ENCODE measurements at places on chromosomes 12 and 14. TPM values are rescaled to one million over a fixed set of nuclear protein-coding genes. Genes with fewer than 3 reads are reported as not detected.

NTS gene
- polyA plus RNA-seq = not detected

- DNase-seq = no peak
Observed at GRCh38 chr14:74865156-74865555, 10.8 kb downstream of the PROX2 start.

DNA sequence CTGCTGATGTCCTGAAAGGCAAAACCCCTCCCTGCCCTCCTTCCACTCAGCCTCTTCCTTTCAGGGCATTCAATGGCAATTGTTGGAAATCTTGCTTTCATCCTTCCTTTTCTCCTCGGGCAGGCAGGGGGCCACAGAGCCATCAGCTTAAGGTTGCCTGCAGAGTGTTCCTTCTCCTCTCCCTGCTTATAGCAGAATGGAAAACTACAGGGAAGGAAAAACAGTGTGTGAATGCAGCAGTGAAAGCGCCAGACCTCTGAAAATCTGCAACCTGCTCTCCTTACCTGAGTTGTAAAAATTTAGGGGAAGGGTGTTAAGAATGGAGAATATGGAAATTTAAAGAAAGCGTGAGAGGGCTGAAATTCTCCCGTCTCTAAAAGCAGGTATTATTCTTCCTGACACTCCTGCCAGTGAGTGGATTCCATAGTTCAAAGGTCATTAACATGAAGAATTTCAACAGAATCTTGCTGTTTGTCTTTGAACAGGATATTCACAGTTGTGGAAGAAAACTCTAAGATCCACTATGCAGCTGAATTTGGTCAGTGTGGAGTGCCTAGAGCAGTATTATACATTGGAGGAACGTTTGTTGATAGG, 348.8 kb downstream of the KCNH5 start:
- DNase-seq = no peak

GRCh38 chr12:117521346-117521745, 159.9 kb upstream of the NOS1 start:
- no peak for DNase-seq

DNA sequence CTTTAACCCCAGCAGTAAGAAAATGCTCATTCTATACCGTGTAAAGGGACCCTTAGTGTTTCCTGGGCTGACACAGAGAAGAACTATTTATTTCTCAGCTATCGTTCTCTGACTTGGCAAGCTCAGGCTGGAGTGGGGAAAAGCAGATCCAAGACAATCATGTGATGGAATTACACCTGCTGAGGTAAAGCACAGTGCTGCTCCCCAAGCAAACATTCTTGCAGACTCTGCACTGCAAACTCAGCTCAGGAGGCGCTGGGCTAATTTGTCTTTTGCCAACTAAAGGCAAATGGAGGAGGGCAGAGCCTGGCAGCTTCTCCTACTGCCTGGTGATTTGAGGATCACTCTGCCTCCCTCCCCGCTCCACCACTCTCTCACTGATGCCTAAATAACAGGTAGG, 57.8 kb upstream of the FUT8 start:
- no peak for DNase-seq

DNA sequence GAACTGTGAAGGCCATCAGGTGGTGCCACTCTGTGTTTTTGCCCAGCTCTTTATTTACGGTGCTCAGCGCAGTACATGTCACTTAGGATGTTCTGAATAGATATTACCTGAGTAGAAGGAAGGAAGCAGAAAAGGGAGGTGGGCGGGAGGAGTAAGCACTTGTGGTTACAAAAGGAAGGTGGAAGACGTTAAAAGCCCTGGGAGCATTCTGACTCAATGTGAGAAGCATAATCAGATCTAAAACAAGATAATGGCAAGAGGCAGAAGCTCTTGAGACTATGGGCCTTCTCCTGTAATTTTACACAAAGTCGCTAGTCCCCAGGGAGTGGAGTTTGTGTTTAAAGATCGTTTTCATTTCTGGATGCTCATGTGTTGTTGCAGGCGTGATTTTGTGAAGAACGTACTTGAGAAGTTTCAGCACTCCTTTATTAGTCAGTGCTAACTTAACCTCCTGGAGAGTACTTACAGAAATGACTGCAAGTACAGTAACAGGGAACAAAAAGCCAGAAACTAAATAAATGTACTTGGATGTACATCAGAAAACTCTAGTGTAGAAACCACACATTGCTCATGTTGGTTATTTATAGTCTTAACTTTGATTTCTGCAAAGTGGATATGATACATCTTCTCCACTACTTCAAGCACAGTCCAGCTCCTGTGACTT, 1523.5 kb downstream of the AACS start:
- DNase-seq = no peak

DNA sequence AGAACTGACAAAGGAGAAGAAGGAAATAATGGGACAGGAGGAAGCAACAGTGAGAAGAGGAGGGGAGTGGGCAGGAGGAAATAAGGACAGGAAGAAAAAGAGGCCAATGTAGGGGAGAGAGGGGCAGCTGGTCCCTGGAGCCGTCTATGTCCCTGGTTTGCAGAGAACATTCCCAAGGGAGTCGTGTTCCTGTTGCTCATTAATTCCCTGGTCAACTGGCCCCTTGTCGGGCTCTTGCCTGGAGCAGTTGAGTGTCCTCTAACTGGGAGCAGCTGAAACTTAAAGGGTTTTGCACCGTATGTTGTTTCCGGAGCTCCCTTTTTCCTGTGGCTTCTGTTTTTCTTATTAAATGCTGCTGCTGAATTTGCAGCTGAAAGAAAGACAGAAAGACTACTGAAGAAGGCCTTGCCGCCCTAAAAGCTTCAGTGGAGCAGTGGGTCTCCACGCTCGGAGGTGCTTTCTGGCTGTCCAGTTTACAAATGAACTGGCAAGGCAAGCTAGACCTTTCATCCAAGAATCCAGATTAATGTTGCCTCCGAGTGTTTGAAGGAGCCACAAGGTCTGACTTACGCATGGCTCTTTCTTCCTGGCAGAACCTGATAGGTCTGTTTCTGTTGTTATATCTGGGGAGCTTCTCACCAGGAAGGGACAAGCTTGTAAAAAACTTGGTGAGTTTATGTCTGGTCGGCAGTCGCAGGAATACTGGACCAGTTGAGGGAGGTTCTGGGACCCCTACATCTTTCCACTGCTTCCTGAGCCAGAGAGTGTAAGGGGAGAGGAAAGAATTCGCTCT, 146.2 kb upstream of the RFLNA start:
- DNase-seq = no peak

DNA sequence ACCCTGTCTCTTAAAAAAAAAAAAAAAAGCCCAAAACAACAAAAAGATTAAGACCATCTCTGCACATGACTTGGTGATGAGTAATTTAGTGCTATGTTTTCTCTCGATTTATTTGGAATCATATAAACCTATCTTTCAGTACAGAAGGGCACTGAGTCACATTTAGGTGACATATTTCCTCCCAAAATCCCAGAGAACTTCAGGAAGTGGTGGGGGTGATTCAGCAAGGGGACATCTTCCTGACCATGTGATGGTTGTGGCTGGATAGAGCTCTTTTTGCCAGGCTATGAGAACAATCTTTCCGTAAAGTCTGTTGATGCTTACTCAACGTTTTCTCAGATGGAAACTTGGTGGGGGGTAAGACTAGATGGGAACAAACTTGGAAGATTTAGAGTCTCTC, 50.0 kb downstream of the PPFIBP1 start:
- DNase-seq = no peak

SLC6A12 gene
- polyA plus RNA-seq = not detected

CLEC6A gene
- not detected for polyA plus RNA-seq

- no peak for DNase-seq
Observed at GRCh38 chr12:122738571-122738970, 7.9 kb upstream of the HCAR1 start.

DNA sequence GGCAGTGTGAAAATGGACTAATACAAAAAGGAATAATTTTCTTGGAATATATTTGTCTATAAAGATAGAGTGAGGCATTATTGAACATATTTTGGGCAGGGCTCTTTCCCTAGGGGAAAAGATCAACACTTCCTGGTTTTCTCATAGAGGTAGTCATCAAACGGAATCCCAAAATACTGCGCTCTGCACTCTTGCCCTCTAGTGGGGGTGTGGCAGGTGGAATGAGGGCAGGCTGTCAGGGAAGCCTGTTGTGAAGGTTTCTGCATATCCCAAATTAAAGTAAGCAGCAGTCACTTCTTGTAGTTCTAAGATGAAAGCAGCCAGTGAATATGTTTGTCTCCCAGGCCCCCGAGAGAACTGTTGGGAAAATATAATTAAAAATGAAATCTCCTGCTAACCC, 666.8 kb upstream of the TMEM132C start:
- no peak for DNase-seq

RTL1 gene
- polyA plus RNA-seq = not detected

GRCh38 chr12:6921996-6922946, 5.5 kb upstream of the ATN1 start:
- DNase-seq = no peak

DNA sequence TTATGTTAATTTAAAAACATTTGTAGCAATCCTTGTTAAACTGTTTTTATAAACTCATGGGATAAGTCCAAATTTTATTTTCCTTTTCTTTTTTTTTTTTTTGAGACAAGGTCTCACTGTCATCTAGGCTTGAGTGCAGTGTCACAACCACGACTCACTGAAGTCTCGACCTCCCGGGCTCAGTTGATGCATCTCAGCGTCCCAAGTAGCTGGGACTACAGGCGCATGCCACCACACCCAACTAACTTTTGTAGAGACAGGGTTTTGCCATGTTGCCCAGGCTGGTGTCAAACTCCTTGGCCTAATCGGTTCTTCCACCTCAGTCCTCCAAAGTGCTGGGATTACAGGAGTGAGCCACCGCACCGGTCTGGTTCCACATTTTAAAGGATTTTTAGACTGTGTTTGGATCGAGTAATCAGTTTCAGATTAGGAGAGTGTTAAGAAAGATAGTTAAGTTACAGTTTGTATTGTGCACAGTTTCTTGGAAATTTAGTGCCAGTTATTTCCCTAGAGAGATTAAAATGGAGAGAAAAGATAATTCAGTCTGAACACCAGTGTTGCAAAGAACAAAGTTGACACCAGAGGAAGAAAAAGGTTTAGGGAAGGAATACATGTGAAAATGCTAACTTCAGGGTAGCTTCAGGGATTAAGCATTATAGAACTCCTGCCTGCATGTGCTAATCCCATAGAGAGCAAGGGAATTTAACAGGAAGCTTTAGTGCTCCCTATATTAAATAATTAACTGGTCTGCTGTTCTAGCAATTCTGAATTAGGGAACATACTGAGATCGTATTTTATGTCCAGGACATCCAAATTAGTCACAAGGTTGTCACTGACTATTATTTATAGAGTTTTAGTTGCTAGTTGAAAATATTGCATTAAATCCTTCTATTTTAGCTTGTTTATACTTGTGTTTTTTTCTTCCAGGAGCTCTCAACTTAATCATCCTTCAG, 10.1 kb downstream of the RAP1B start:
- no peak for DNase-seq

GRCh38 chr12:40565029-40565633, 127.1 kb upstream of the CNTN1 start:
- DNase-seq = no peak

DNA sequence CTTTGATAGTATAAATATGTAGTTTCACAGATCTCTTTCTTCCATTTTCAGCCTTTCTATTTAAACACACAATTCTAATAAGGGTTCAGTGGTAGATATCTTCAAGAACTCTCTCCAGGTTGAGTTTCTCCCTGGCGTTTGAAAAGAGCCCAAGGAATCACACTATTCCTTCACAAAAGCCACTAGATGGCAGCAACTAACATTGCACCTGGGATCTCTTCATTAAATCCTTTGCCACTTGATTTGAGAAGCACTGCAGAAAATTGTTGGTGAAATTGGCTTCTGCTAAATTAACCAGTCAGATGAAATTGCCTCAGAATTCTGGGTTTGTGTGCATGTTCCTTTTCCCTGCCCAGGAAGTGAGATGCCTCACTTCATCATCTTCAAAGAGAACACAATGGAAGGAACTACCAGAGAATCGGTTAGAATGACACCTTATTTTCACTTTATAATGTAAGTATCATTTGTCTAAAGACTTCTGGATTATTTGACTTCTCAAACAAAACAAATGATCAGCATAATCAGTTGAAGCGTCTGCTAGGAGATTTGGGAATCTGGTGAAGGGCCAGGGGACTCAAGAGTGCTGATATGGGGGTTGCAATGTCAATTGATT, 6.8 kb downstream of the CCDC198 start:
- no peak for DNase-seq

DEGS2 gene
- polyA plus RNA-seq = 1.0 TPM

- no peak for DNase-seq
Observed at GRCh38 chr12:29581631-29582030, 84.1 kb upstream of the OVCH1 start.

LARP4 gene
- polyA plus RNA-seq = 18.7 TPM

BMP4 gene
- 0.24 TPM for polyA plus RNA-seq

DNA sequence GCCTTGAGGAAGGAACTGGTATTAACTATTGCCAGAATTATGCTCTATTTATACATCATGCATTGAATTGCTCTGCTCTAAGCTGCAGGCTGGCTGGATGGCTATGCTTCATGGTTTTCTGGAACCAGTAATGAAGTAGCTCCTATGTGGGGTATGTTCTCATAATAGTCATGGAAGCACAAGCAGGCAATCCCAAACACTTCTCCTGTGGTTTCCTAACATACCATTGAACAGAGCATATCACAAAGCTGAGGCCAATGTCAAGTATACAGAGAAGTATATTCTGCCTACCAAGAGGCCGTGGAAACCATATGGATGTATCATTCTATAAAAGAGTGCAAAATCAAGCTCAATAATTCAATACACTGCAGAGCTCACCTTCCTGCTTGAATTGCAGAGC, 1752.4 kb upstream of the FLRT2 start:
- no peak for DNase-seq

KRT74 gene
- not detected for polyA plus RNA-seq

DNA sequence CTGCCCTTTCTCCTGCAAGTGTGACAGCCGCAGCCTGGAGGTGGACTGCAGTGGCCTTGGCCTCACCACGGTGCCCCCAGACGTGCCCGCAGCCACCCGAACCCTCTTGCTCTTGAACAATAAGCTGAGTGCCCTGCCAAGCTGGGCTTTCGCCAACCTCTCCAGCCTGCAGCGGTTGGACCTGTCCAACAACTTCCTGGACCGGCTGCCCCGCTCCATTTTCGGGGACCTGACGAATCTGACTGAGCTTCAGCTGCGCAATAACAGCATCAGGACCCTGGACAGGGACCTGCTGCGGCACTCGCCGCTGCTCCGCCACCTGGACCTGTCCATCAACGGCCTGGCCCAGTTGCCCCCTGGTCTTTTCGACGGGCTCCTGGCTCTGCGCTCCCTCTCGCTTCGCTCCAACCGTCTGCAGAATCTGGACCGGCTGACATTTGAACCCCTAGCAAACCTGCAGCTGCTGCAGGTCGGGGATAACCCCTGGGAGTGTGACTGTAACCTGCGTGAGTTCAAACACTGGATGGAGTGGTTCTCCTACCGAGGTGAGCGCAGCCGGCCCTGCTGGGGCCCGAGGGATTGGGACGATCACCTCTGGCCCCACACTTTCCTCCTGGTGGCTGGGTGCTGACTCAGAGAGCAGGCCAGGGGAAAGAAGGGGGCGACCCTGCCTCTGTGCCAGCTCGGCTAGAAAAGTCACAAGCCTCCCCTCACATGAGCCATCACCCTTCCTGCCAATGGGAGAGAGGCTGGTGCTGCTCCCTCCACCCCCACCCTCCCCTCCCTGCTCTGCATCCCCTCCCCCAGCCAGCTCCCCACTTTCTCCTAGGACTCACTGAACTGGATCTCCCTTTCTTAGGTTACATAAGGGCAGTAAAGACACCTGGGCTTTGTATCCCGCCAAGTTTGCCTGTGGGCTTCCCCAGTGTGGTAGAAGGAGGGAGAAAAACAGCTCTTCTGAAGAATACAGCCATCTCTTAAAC, 10.9 kb downstream of the LRTM2 start:
- DNase-seq = no peak

Data from naive thymus-derived CD4-positive, alpha-beta T cell (primary cell).